ENCODE measurements at places on chromosomes 11 and 22. TPM values are rescaled to one million over a fixed set of nuclear protein-coding genes. Genes with fewer than 3 reads are reported as not detected.

The FADS3 gene
- 6.5 TPM for total RNA-seq

The ZBTB16 gene
- total RNA-seq = 13.4 TPM

DNA sequence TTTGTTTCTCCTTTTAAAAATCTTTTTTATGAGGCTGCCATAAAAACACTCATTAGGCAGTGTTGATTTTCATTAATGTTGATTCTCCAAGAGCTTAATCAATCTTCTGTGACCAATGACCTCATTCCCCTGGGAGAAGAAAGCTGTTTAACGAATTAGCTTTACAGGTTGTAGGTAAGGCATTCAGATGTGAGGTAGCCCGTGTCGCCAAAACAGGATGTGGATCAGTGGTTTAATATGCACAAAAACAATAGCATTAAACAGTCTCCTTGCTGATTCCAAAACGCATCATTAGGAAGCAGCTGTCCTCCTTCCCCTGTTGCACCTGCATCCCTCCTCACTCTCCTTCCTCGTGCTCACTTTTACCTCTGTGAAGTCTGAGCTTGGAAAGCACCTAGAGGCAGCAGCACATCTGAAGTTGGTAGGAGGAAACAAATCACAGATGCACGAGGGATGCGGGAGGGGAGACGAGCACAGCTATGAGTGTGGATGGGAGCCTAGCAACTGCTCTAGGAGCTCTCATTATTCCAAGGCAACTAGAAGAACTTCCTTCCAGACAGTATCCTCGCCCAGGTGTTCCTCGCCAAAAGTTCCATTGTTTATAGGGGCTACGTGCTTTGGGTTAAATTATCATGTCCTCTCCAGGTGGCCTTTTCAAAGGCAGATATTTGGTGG lies 179.4 kb upstream of the SNX19 start:
- DNase-seq = no peak
- no peaks in the 10 kb centered on the region for H3K36me3 ChIP-seq
- H3K4me3 ChIP-seq = no peak overlapping the region
- no peak overlapping the region for H3K27ac ChIP-seq

The FAM111B gene
- 1.3 TPM for total RNA-seq

The IZUMO1R gene
- not detected for total RNA-seq

The NNMT gene
- not detected for total RNA-seq

DNA sequence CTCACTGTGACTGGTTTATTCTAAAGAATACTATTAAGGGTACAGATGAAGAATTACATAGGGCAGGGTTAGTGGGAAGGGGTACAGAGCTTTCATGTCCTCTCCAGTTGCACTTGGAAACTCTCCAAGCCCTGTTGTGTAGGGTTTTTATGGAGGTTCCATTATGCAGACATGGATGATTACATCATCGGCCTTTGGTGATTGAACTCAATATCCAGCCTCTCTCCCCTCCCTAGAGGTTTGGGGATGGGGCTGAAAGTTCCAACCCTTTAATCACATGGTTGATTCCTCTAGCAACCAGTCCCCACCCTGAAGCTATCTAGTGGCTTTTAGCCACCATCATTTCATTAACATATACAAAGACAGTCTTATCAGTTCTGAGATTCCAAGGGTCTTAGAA lies 472.6 kb downstream of the BUD13 start:
- no peak for DNase-seq
- H3K4me1 ChIP-seq = no peaks in the 10 kb centered on the region
- H3K27me3 ChIP-seq = no peaks in the 10 kb centered on the region
- no peak overlapping the region for H3K4me3 ChIP-seq

GRCh38 chr11:14261066-14261465 lies 97.9 kb downstream of the RRAS2 start:
- H3K36me3 ChIP-seq = peaks cover 3% of the 10 kb centered on the region
- no peak for DNase-seq
- H3K27ac ChIP-seq = no peak overlapping the region
- H3K4me1 ChIP-seq = no peaks in the 10 kb centered on the region
- no peaks in the 10 kb centered on the region for H3K27me3 ChIP-seq

The BACE1 gene
- 1.9 TPM for total RNA-seq

The MAPK8IP2 gene
- total RNA-seq = 0.25 TPM
